Skin of body (tissue), 3 donors: ENCODE measurements at places on chromosomes 4 and X.

GRCh38 chr4:24190761-24191695 lies 301.2 kb upstream of the PPARGC1A start:
- DNase-seq = peak; percentile 30

- DNase-seq = no peak
Measured at GRCh38 chrX:142711796-142712290, 313.9 kb upstream of the SPANXN4 start.

- DNase-seq = no peak
Measured at GRCh38 chr4:165766018-165766417, 107.0 kb upstream of the TLL1 start.

- no peak for DNase-seq
Measured at GRCh38 chrX:150712619-150713018, 19.4 kb downstream of the MTMR1 start.

DNA sequence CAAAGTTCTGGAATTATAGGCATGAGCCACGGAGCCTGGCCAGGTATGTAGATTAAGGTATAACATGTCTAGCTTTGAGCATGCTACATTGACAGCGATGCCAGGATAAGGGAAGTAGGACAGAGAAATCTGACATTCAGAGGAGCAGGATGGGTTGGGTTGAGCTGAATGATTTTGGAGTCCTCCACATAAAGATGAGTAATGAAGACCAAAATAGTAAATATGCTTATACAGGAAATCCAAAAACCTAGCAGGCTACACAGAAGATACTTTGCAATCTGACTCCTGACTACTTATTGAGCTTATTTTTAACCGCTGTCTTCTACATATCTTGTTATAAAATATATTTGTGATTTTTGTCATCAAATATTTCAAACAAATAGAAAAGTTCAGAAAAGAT lies 69.7 kb downstream of the PDGFC start:
- no peak for DNase-seq
